ENCODE measurements at places on chromosomes 3 and 15. TPM values are rescaled to one million over a fixed set of nuclear protein-coding genes. Genes with fewer than 3 reads are reported as not detected.

Gene CTXN2
- not detected for total RNA-seq

Gene EIF4E3
- total RNA-seq, result not detected

Gene STRA6
- 17.2 TPM for total RNA-seq

Gene PLXNA1
- 32.1 TPM for total RNA-seq

Gene FBXL22
- 0.43 TPM for total RNA-seq

Gene MRPL46
- total RNA-seq, result 54.4 TPM

Gene EPHB3
- 3.9 TPM for total RNA-seq

Gene THAP10
- total RNA-seq, result 7.8 TPM

Gene KCNAB1
- total RNA-seq, result 12.6 TPM

Gene NRROS
- total RNA-seq, result 11.6 TPM

Gene CLDND1
- total RNA-seq, result 27.2 TPM

Gene HGD
- total RNA-seq, result not detected

Gene MME
- total RNA-seq, result 540 TPM

Gene BBX
- 0.10 TPM for total RNA-seq

Gene GOLGA6L7
- total RNA-seq, result not detected

Gene PSTPIP1
- not detected for total RNA-seq

Gene CTXND1
- not detected for total RNA-seq

Gene THOC7
- total RNA-seq, result 127 TPM

Gene RNF111
- total RNA-seq, result 8.8 TPM

Gene DAPK2
- 24.4 TPM for total RNA-seq

Gene HTR3E
- not detected for total RNA-seq

Gene COL7A1
- total RNA-seq, result 0.34 TPM

Gene CYP19A1
- total RNA-seq, result not detected

Gene KIF7
- total RNA-seq, result 19.6 TPM

Gene CCDC54
- not detected for total RNA-seq

Gene RAB27A
- total RNA-seq, result 5.2 TPM

Gene MEGF11
- total RNA-seq, result 1.9 TPM

Gene ITIH4
- 0.68 TPM for total RNA-seq

Gene ANKRD63
- 8.4 TPM for total RNA-seq

Gene ZIC4
- total RNA-seq, result not detected

Gene SCAANT1
- total RNA-seq, result not detected

Gene AGBL1
- total RNA-seq, result not detected
